ENCODE measurements at places on chromosomes 1 and 21.

DNA sequence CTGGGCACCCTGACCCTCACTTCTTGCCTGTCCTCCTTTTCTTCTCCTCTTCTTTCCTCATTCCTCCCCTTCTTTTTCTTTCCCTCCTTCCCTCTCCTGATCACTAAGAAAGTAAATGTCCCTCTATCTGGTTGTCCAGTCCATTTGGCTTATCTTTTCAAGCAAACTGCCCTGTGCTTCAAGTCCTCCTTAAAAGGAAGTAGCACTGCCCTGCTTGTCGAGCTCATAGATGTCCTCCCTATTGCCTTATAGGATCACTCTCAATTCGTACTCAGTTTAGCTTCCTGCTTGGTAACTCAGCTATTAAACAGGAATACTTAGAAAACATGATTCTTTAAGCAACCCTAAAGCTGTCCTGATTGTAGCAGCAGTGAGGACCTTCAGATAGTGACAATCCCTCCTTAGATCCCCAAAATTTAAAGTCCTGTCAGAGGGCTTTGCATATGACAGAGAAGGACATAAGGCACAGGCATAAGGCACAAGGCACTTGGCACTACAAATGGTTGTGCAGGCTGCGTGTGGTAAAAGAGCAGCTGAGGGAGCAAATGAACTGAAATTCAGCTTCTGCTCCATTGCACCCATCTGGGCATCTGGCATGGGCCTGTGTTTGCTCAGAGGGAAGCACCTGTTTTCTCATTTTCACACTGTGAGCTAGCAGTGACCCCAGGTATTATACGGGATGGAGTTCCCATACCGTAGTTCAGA lies 26.1 kb upstream of the SLAMF6 start:
- no peak for DNase-seq

DNA sequence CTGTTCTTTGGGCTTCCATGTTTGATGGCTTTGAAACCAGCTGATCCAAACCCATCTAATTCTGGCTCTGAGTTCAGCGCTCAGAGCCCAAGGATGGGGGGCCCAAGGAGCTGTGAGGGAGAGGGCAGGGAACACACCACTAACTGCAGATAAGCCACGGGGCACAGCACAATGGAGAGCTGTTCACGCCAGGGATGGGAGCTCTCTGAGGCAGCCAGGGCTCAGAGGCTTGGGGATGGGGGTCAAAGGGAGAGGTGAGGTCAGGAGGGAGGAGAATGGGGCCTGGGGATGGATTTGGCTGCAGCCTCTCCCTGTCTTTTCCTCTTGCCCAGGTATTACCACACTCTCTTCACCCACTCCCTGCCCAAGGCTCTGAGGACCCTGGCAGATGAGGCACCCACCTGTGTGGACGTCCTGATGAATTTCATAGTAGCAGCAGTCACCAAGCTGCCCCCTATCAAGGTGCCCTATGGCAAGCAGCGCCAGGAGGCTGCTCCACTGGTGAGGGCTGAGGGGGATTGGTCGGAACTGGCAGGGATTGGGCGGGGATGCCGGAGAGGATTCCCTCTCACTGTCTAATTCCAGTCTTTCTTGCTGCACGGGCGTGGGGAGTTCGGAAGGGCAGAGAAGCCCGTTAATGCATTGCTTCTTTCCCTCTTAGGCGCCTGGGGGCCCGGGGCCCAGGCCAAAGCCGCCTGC lies 11.3 kb downstream of the SLC30A2 start:
- no peak for DNase-seq

DNA sequence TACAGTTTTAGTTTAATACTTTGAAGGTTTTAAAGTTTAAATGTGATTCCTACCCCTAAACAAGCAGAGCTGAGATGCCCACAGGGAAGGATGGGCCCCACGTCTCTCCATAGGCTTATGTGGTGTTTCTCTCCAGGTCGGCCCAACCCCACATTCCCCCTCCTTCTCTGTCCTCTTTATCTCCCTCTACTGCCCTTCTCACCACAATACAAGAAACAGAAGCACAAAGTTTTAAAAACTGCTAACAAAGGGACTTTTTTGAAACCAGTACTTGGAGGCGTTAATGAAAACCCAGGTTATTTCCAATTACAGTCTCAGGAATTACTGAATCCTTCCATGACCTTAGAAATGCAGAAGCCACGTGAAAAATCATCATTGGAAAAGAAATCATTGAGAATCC lies 324.0 kb downstream of the NTNG1 start:
- no peak for DNase-seq

DNA sequence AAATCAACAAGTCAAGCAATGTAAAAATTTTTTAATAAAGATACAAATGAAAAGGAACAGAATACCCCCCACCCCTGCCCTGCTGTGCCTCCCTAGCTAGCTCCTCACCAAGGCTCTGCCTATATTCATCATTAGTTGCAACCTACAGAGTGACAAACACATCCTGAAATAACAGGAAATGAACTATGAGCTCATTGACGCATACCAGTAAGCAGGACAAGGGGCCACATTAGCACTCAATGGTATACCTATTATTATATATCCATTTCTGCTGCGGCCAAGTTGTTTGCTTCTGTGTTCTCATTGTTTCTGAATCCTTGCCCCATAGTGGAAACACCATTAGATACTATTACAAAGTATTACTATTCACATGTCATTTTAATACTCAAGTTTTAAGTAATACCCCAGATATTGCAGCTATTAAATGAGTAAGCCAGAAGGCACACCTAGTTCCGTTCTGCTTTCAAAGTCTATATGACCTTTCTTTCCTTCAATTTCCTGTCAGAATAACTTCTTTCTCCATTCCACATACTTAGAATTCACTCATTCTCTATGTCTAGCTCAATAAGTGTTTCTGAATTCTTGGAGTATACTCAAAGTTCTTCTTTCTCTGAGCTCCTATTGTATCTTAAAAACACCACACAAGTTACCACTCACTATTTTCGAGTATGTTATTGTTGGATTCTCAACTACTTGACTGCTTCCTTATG lies 1214.9 kb downstream of the PLA2G4A start:
- no peak for DNase-seq

DNA sequence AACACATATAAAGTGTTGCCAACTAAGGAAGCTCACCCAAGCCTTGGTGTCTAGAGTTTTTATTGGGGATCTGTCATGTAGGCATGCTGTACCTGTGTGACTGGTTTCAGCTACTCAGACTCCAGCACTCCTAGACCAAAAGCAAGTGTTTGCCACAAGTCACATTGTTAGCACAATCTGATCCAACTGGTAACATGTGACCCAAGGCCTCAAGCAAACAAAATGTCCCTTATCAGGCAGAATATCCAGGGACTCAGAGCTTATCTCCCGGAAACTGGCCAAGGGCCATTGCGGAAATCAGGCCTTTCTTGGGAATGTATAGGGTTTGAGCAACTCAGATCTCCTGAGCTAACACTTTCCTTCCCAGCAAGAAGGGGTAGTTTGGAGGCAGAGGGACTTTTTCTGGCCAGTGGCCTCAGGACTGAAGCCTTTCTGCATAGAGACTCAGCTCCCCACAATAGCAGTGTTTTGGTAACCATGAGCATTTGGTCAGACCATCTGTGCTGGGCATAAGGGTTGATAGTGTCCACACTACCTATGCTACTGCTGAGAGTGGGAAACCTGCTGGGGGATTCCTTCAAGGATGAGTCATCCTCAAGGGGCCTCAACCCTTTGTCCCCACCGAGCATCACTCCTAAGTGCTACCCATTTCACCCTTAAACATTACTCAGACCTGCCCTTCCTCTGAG lies 29.6 kb downstream of the NHLH2 start:
- DNase-seq, result no peak

DNA sequence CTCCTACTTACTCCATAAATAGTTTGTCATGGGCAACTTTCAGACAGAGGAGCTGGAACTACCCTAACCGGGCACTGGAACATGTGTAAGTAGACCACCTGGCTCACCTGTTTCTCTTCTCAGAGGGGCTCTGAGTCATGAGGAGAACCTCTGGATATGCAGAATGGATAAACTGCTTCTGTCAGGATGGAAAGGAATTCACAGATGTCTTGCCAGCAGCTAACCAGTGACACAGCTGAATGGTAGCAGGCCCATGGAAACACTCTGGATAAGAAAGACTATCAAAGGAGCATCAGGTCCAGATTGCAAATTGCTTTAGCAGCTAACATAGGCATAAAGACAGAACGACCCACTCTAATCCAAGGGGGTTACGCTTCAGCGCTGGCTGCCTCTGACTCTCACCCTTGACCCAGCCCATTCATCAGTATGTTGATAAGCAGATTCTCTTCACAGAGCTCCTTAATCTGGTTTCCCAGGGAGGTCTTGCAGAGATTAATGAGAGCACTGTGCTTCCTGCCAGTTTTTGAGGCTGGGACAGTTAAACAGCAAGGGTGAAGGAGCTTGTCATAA lies 54.2 kb downstream of the HIVEP3 start:
- DNase-seq, result no peak

- no peak for DNase-seq
Observed at GRCh38 chr1:48552420-48552819, 80.4 kb upstream of the SPATA6 start.

DNA sequence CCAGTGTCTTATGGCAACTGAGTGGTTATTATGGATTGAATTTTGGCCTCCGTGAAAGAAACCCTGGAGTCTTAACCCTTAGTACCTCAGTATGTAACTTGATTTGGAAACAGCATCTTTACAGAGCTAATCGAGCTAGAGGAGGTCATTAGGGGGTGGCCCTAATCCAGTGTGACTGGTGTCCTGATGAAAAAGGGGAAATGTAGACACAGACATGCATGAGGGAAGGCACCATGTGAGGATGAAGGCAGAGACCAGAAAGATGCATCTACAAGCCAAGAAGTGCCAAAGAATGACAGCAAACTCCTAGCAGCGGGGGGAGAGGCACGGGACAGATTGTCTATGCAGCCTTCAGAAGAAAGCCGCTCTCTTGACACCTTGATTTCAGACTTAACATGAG lies 14.7 kb downstream of the DOP1B start:
- no peak for DNase-seq

DNA sequence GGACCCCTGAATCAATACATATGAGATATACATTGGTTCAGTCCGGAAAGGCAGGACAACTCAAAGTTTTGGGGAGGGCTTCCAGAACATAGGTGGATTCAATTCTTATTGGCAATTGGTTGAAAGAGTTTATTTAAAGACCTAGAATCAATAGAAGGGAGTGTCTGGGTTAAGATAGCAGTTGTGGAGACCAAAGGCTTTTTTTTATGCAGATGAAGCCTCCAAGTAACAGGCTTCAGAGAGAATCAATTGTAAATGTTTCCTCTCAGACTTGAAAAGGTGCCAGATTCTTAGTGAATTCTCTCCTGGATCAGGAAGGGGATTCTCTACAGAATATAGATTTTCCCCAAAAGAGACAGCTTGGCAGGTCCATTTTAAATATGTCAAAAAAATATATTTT lies 27.0 kb upstream of the CD5L start:
- no peak for DNase-seq
